Esophagus squamous epithelium (tissue), 5 donors: ENCODE measurements at places on chromosomes 13 and 19.
A peak's percentile ranks its signal among the peaks of the same experiment; 100 is the strongest.

GRCh38 chr13:69296130-69296529 is 811.5 kb upstream of the ATXN8OS start:
- DNase-seq, result no peak

DNA sequence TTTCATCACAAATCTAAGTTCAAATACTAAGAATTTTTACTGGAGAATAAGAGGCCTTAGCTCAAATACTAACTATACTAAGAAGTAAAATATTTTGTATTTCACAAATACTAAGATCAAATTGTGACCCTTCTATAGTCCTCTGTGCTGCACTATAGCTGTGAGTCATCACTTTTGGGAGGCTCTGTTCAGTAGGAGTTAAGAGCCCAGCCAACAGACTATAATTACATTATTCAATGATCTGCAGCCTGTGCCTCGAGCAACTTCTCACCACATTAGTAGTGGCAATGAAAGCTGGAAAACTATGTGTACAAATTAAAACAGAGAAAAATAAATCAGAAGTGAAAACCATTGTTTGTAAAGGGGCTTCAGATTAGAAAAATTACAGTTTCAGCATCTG is 147.3 kb upstream of the GPC6 start:
- no peak for DNase-seq

DNA sequence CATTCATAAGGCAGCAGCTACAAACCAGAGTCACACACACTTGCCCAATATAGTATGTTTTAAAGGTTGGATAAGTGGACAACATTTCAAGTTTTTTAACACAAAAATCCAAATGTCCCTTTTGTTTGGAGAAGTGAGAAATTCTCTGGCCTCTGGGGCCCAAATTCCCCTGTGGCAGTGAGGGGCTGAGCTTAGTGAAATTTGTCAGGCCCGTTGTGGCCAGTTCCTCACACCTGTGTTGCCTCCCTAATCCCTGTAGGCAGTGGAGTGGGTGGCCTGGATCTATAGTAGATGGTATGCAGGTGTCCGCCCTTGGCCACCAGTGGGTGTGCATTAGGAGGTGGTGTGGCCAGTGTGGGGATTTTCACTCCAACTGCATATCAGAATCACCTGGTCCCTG is 6.7 kb downstream of the WDR62 start:
- no peak for DNase-seq

- DNase-seq, result no peak
These were observed 84.3 kb upstream of the NBEA start for GRCh38 chr13:34857558-34858325.

- no peak for DNase-seq
These were observed 3.6 kb downstream of the CDC42EP5 start for GRCh38 chr19:54469496-54469934.

GRCh38 chr19:28393574-28394336 is 819.2 kb downstream of the UQCRFS1 start:
- no peak for DNase-seq

DNA sequence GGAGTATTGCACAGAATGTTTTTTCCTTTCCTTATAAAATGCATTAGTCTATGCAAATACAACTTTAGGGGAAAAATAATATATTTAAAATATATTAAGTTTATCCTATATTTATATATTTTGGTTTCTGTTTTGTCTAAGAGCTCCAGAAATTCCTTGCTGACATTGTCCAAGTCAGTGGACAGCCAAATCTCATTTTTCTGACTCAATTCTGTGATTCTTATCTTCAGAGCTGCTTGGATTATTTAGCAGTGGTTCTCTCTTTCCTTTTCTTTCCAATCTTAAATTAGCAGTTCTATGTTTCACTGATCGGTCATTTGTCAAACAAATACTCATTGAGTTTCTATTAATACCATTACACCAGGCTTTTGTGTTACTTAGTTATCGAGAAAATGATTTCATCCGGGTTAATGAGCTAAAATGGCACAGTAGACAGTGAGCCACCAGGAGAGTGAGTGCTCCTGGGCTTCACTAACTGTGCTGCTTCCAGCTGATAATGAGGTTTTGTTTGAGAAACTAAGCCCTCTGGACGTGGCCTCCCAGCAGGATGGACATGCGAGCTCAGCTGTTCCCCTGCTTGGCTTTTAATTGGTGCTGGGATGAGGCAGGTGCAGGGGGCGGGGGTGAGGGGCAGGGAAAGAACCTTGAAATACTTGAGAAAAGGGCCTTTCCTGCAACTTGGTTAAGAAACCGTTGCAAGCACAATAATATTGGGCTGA is 44.0 kb downstream of the ATP11A start:
- DNase-seq, result no peak

DNA sequence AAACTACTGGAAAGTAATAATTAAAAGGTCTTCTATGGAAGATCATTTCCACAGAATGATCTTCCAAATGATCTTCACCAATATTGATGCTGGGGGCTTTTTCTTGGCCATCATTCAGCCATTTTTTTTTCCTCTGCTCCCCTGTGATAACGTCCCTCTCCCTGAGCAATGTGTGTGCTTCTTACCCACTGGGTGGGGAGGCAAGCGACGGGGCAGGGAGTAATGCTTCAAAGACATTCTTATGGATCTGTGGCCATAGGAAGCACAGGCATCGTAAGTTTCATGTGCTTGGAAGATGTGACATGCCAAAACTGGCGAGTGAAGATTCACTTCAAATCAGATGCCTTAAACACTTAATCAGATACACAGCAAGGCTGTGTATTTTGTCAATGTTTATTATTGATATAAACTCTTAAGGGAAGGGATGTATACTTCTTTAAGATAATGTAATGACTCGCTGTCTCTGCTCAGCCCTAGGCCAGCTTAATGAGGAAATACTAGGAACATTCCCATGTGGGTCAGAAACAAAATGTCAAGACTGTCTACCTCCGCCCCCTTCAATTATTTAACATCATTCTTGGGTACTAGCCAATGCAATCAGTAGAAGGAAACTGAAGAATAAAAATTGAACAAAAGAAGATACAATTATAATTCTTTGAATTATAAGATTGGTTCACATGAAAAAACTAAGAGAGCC is 34.1 kb upstream of the SERPINE3 start:
- DNase-seq, result no peak

DNA sequence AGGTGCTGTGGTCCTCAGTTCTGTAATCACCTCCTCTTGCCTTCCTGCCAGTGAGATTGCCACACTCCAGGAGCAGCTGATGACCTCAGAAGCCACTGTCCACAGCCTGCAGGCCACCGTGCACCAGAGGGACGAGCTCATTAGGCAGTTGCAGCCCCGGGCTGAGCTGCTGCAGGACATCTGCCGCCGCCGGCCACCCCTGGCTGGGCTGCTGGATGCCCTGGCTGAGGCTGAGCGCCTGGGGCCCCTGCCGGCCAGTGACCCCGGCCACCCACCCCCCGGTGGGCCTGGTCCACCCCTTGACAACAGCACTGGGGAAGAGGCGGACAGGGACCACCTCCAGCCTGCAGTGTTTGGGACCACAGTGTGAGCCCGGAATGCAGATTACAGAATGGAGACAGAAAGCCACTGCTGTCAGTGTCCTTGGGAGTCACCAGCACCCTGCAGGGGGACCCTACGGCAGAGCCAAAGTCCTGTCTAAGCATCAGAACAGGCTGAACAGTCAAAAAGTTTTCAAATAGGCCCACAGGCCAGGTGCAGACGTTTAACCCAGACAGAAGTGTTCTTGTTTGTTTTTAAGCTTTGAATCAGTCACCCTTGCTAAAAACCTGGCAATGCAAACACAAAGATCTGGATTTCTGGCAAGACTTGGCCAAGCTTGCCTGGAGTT is 4.2 kb downstream of the VMAC start:
- DNase-seq, result no peak

DNA sequence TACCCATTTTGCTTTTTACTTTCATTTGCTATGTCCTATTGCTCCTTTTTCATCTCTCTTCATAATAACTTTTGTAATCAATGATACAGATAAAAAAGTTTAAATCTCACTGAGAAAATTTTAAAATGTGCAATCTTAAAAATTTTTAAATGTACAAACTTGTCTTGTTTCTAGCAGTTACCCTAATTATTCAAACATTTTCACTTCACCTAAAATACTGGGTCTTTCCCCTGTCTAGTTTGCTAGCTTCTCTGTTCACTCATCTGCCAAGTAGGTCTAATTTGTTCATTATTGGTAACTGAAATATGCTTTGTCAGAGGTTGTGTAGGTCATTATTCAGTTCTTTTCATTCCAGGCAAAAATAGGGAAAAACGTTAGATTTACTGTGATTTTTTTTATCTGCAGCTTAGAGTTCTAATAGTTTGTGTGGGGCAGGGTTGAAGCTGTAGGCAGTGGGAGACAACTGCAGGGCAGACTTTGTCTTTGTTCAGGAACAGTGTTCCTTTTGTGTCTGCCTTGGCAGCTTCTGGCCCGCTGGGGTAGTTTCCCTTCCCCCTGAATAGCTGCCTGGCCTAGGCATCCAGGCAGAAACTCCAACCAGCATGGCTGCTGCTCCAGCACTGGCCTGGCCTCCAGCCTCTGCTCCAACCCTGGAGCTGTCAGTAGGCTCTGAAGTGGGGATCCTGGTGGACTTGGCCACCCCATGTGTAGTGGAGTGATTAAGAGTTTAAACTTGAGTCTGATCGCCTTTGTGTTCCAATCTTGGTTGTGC is 48.5 kb downstream of the WDFY2 start:
- no peak for DNase-seq

GRCh38 chr13:43316946-43317353 is 293.6 kb downstream of the DNAJC15 start:
- no peak for DNase-seq

GRCh38 chr13:108960006-108960405 is 330.6 kb downstream of the MYO16 start:
- no peak for DNase-seq

GRCh38 chr13:111341886-111342285 is 21.4 kb downstream of the TEX29 start:
- no peak for DNase-seq

- no peak for DNase-seq
These were observed 109.2 kb downstream of the IRS2 start for GRCh38 chr13:109677206-109677605.

- DNase-seq, result no peak
These were observed 14.9 kb downstream of the ZNF443 start for GRCh38 chr19:12425888-12426274.

DNA sequence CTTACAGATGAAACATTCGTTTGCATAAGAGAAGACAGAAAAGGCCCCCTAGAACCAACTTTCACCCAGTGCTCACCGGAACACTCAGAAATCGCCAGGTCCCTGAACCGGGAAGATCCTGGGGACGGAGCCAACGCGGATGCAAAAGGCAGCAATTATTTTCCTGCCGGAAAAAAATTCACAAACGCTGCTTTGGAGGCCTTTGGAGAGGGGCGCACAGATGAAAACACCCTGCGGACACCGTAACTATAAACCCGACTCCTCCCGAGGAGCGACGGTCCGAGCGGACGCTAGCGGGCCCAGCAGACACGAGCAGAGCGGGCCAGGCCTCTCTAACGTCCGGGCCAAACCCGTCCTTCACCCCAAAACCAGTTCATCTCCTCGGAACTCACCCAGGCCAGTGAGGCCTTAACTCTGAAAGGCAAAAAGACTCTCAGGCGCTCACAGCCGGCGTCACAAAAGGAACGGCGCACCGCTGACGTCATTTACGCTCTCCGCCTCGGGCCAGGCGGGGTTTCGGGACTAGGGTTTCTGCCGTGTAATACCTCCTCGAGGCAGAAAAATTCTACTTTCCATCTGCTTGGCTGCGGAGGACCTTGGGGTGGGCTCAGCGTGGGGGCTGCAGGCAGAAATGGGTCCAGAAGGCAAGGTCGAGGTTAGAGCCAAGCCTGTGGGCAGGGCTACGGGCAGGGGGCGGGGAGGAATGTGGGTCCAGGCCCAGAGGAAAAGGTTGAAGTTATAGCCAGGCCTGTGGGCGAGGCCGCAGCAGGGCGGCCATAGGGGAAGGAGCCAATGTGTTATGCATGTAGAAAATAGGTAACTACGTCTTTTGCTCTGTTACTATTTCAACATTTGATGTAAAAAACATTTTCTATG is at the start of gene ZNF426:
Gene ZNF426, minus strand, starts transcription at position 463 of the 876 bp plus-strand sequence. CDS start 2,413 bp downstream, outside the sequence.
- peak; percentile 42 for DNase-seq

DNA sequence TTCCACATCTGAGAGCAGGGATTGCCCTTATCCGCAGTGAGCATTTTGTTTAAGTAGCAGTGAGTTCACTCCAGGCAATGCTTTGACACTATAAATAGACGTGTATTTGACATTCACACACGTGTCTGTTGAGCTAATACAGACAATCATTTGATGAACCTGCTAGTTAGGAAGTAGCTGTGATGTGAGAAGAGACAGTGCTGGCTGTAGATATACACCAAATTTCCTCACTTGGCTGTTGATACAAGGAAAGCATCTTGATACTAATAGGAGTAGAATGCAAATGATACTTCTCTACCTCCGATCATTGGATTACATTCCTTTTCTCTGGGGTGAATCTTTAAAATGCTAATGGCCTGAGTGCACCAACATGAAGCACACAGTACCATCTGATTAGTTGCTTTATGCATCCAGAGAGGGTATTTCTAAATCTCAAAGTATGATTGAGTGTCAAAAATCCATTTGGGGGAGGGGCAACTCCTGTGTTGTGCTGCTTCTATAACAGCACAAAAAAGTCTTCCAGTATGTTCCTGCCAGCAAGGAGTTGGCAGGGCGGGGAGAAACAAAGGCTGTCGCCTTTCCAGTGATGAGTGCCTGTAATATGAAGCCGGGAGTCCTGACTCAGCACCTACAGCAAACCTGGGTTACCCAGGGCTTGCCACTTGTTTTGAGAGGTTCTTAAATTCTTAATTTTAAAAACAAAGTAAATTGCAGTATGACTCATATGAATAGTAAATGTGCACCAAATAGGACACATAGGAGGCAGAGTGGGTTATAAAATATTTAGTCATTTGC is 7.0 kb downstream of the CUL4A start:
- no peak for DNase-seq

GRCh38 chr19:3873151-3873550 is 4.3 kb upstream of the ZFR2 start:
- no peak for DNase-seq

DNA sequence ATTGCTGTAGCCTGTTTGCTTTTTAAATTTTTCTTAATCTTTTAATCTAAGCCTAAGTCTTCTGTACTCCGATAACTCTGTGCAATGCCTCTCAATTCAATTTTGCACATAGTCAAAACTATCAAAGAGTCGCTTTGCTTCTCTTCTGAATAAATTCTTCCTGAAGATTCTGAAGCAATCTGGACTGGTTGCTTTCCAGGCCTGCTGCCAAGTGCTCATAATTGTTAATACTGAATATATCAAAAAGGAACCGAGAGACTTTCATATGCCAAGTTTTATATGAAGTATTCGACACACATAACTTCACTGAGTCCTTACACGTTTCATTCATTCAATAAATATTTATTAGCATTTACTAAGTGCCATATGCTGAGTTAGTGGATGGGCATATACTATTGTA is 91.3 kb downstream of the EDNRB start:
- DNase-seq, result no peak

DNA sequence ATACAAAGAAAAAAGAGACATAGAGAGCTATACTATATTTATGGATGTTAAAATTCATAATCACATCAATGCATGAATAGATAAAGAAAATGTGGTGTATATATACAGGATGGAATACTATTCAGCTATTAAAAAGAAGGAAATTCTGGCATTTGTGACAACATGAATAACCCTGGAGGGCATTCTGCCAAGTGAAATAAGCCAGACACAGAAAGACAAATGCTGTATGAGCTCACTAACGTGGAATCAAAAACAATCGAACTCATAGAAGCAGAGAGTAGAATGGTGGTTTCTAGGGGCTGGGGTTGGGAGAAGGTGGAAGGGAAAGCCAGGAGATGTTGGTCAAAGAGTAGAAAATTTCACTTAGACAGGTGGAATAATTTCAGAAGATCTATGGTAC is 24.0 kb downstream of the UTP14C start:
- DNase-seq, result no peak

- DNase-seq, result no peak
These were observed 3.3 kb downstream of the RNASEH2B start for GRCh38 chr13:50912851-50913250.

- DNase-seq, result no peak
These were observed at the start of gene FXYD7 for GRCh38 chr19:35143231-35143715. FXYD7 (plus strand) TSS chr19:35143255; CDS start chr19:35143334, 79 bp downstream.
